ENCODE measurements at places on chromosomes 5 and 9. TPM values are rescaled to one million over a fixed set of nuclear protein-coding genes. Genes with fewer than 3 reads are reported as not detected.
A peak's percentile ranks its signal among the peaks of the same experiment; 100 is the strongest.

SLC6A7 gene
- 0.07 TPM for total RNA-seq

DNA sequence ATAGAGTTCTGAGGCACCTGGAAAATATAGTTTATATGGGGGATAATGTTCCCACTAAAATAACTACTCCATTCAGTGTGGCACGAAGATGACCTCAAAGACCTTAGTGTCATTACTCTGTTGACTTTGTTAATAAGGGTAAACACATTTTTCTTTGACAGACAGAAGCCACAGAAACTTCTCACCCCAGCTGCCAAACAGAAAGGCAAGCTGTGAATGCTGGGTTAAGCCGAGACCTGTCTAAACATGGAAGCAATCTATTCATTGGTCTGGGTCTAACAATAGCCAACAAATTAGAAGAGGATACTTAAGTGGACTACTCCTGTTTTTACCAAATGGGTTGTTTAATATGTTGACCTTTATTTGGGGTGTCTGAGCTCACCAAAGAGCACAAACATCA is 171.4 kb downstream of the TLE1 start:
- DNase-seq, result no peak

MEIKIN gene
- total RNA-seq, result not detected

- peak; percentile 85 for DNase-seq
Measured at GRCh38 chr9:100437860-100438805, 11.2 kb downstream of the MSANTD3 start.

TPM2 gene
- 197 TPM for total RNA-seq

Data from H1 (cell line).